ENCODE measurements at places on chromosomes 3 and 15.
A peak's percentile ranks its signal among the peaks of the same experiment; 100 is the strongest.

GRCh38 chr3:194312743-194313281 is 38.3 kb downstream of the CPN2 start:
- peak; percentile 34 for DNase-seq

DNA sequence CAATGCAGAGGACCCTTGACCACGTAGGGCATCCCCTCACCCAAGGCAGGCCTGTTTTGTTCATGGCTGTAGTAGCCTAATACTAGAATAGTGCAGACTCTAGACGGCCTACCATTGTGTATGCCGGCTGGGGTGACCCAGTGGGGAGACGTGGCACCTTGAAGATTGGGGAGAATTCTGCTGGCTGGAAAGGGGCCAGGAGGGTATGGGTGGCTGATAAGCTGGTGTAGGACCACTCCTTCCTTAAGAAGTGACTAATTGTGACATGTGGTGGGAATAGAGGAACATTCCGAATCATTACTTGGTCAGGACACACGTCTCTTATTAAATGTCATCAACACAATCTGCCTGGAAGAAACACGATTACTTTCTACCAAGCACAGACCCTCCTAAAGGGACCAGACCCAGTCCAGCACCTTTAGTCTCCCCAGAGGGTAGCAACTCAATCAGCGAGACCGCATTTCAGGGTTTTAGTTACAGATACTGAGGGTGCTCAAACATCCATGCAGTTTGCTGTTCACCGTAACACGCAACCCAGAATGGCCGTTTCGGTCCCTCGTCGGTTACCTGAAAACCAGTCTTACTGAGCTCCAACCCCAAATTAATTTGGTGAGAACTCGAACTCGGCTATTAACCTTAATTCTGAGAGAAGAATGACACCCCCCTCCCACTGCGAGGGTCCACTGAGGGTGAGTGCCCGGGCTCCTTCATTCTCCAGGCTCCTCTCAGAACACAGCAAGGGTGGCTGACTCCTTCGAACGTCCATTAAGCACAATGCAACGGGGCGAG is 1.6 kb upstream of the KLF13 start:
- DNase-seq = no peak

DNA sequence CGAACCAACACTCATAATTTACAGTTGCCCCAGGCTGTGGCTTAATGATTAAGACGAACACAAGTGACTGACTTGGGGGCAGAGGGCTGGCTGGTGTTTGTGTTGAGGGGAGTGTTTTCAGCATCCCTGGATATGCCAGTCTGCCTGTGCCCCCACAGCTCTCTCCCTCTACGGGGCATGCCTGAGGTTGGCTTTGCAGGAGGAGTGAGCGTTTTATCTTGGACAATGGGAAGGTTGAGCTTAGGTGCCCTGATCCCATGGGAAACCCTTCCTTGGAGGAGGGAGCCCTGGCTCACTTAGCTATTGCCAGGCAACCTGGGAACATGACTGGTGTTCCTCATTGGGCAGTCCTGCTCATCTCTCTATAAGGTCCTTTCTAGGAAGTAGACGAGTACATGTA is 17.6 kb downstream of the FAM107A start:
- DNase-seq = no peak

DNA sequence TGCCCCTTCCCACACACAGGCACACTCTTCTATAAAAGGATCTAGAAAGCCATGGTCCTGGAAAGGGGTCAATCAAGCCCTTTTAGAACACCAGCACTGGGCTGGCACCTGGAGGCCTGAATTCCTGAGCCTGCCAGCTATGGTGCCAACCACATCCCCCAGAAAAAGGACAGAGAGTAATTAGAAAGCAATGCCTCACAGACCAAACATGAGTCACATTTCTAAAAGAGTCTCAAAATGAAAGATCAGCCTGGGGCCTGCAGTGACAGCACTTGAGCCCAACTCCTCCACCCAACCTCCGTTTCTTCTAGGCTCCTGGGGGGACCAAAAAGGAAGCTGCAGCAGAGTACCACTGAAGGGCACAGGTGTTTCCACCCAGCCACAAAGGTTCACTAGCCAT is 14.1 kb downstream of the MYLK start:
- DNase-seq = peak; percentile 42

- no peak for DNase-seq
Observed at GRCh38 chr3:159451482-159451881, 537.2 kb upstream of the IL12A start.

- no peak for DNase-seq
Observed at GRCh38 chr3:178203165-178203564, 333.1 kb upstream of the KCNMB2 start.

DNA sequence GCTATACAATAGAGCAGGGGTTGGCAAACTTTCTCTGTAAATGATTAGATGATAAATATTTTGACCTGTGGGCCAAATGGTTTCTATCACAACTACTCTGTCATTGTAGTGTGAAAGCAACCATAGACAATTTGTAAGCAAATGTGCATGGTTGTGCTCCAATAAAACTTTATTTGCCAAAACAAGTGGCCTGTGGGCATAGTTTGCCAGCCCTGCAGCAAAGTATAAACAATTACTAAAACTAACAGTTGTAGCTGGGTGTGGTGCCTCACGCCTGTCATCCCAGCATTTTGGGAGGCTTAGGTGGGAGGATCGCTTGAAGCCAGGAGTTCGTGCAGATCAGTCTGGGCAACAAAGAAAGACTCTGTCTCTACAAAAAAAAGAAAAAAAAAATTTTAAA is 61.6 kb downstream of the NBEAL2 start:
- DNase-seq = no peak

- DNase-seq = no peak
Observed at GRCh38 chr3:71997066-71997653, 212.2 kb upstream of the PROK2 start.

Data from foreskin fibroblast (primary cell).